ENCODE measurements at places on chromosomes 4 and X.
A peak's percentile ranks its signal among the peaks of the same experiment; 100 is the strongest.

- DNase-seq, result no peak
Observed at GRCh38 chr4:11252149-11252548, 176.5 kb downstream of the HS3ST1 start.

- DNase-seq, result peak; percentile 25
Observed at GRCh38 chr4:114417214-114417613, 181.4 kb upstream of the UGT8 start.

DNA sequence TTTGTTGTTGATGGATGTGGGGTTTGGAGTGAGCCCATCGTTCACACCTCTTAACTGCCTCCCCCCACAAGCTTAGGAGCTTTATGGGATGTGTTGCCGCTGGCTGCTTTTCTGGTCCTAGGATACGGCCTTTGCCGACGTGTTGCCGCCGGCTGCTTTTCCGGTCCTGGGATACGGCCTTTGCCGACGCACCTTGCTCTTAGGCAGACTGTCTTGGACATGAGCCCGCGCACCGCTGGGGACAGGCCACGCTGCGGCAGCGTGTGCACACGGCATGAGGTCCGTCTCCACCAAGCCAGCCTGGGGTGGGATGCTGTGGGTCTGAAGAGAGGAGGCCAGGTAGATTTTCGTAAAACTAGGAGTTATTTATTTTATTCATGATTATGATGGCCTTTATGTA lies 14.2 kb downstream of the RGS12 start:
- no peak for DNase-seq

- DNase-seq, result no peak
Observed at GRCh38 chr4:40648131-40648530, 18.5 kb upstream of the RBM47 start.

DNA sequence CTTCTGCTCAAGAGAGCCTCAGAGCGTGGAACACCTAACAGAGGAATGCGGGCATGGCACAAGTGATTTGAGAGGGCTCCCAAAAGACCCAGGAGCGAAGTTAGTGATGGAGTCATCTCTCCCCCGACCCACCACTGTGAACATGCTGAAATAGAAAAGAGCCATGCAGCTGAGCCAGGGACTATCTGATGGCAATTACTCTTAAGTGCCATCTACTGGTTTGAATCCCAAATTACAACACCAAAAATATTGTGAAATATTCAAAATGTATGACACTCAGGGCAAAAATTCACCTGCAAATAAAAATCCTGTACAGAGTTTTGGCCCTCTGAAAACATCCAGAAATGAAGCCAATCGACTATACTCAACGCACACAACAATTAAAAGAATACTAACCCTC lies 2038.9 kb upstream of the ADGRL3 start:
- no peak for DNase-seq

DNA sequence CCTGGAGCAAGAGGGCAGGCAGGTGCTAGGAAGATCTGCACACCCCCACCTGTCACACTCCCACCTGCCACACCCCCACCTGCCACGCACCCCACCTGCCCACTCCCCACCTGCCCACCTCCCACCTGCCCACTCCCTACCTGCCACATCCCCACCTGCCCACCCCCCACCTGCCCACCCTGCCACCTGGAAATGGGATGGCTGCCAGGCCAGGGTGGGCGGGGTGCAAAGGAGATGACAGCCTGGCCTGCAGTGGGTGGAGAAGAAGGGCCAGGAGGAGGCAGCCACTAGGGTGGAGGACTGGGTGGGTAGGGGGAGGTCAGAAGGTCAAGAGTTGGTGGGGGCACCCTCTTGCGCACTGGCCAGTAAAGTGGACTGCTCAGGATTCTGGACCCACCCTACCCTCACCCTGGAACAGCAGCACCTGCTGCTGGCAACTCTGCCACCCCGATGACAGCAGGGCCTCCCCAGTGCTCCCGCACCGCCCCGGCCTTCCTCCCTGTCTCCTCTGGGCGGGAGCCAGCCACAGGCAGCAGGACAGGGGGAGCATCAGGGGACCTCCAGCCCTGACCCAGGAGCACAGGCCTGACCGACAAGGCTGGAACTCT lies 66.8 kb upstream of the NKX1-1 start:
- DNase-seq, result no peak
